H1 (cell line): ENCODE measurements at places on chromosomes 3 and 15. TPM values are rescaled to one million over a fixed set of nuclear protein-coding genes. Genes with fewer than 3 reads are reported as not detected.
A peak's percentile ranks its signal among the peaks of the same experiment; 100 is the strongest.

GRCh38 chr3:63975723-63976122 is 47.6 kb downstream of the PSMD6 start:
- no peak for DNase-seq

- no peak for DNase-seq
These were observed 69.8 kb downstream of the SSUH2 start for GRCh38 chr3:8574670-8575322.

DNA sequence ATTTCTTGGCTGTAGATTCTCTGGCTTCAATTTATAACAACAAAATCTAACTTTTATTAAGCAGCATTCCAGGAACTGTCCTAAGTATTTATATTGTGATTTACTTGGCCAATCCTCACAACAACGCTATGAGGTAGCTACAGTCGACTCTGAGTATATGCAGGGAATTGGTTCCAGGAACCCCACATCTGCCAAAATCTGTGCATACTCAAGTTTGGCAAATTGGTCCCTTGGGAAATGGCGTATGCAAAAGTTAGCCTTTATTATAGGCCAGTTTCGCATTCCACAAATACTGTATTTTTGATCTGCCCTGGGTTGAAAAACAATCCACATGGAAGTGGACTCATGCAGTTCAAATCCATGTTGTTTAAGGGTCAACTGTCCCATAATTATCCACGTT is 53.9 kb downstream of the RAP2B start:
- no peak for DNase-seq

DNA sequence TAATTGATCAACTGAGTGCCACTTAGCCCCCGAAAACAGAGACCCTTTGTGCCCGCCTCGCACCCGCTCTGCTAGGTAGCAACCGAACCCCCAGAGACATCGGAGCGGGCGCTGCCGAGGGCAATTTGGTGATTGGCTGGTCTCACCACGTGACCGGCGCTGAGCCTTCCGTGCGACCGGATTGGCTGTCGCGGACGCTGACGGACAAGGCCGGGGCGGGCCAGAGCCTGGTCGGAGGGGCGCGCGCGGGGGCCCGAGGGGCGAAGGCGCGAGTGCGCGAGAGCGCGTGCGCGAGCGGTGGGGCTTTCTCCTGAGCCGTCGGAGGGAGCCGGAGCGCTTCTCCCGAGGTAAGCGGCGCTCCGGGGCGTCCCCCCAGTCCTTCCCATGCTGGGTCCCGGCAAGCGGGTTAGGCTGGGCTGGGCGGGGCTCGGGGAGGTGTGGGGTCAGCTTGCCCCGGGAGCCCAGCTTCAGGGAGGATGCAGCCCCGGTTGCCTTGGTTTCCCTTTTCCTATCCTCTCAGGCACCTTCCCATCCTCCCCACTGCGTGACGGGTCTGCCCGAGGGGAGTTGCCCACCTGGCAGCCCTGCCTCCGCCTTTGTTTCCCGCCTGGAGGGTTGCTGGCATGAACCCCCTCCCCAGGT is at the start of gene TMEM108:
Gene TMEM108, plus strand, starts transcription at position 303 of the 642 bp plus-strand sequence.
- DNase-seq, result peak; percentile 82

DNA sequence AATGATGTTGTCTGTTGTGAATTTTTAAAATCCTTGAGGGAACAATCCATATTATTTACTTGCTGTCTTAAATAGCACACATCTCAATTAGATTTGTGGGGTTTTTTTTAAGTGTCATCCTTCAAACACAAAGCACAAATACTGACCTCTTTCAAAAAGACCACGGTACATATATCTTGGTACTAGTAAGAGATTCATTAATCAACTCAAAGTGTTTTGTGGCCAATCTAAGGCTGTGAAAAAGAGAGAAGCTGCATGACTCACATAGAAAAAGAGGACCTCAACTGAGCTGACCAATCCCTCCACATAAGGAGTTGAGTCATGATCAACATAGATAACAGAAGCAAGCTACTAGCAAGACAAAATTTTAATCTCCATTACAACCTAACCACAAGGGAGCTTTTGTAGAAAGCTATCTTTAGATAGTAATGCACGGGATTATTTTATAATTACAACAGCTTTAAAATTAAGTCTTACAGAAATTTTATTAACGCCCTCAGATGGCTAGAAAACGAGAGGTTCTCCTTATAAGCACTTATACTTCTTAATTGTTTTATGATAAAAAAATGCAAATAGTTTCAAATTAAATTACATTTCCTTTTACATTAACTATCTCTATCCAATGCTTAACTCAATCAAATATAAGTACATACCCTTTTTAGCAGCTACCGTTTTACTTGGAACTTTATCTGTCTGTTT is 60.5 kb downstream of the TOP2B start:
- DNase-seq, result no peak

DNA sequence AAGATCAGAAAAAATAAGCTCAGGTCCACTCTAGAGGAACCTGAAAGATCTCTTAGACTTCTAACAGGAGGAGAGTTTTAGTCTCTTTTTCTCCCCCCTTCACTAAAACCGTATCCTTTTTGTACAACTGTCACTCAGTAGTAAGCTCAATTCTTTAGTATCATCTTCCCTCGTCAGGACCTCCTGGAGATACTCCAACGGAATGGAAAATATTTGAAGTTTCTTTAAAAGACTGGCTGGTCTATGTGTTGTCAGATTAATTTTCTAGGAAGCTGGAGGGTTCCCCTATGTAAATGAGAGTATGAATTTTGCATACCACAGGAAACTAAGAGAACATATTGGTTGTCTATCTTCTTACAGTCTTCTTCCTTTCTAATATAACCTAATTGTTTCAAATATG is 747.7 kb upstream of the CBLB start:
- no peak for DNase-seq

DNA sequence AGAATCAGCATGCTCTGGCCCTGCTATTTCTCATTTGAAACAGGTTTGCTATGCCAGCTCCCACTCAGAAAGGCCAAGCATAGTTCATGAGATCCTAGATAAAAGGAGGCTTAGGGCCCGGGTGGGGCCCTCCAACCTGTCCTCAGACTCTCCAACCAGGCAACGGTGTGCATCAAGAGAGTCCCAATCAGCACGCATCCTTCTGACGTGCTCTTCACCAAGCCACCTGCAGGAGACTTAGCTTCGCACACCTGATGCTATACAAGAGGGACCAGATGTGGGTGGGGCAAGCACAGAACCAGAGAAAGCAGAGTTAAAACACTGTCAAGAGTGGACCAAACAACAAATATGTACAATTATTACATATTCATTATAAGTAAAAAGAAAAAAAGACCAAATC is 17.3 kb downstream of the STIMATE start:
- DNase-seq, result no peak

DNA sequence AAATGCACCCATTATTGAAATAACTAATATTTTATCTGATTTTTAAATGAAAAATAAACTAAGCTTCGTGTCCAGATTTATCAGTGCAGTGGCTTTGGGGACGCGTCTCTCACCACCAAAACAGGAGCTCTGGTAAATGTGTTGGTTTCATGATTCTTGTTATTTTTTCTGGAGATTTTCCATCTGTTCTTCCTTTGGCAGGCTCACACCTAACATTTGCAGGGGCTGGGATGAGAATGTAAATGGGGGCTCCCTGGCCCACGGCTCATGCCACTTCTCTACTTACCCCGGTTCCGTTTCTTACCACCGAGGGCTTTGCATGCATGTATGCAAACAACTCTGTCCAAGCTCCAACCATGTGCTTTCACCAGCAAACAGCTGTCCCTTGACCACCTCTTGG is 30.9 kb upstream of the CA12 start:
- no peak for DNase-seq

GRCh38 chr3:10951295-10951926 is 41.1 kb upstream of the SLC6A1 start:
- no peak for DNase-seq

Gene CCR5
- not detected in 2 replicates for total RNA-seq

Gene ITIH1
- total RNA-seq, result not detected in 2 replicates

Gene DPPA4
- 734 and 772 TPM in 2 replicates for total RNA-seq

Gene METTL6
- total RNA-seq, result 20.0 and 20.7 TPM in 2 replicates

Gene TBC1D21
- not detected in 2 replicates for total RNA-seq

Gene KLHL6
- not detected in 2 replicates for total RNA-seq

Gene CATSPER2
- total RNA-seq, result 1.2 TPM in 2 replicates
